ENCODE measurements at places on chromosomes 1 and 21. TPM values are rescaled to one million over a fixed set of nuclear protein-coding genes. Genes with fewer than 3 reads are reported as not detected.
A peak's percentile ranks its signal among the peaks of the same experiment; 100 is the strongest.

Gene FMO4
- total RNA-seq = 1.5 TPM

DNA sequence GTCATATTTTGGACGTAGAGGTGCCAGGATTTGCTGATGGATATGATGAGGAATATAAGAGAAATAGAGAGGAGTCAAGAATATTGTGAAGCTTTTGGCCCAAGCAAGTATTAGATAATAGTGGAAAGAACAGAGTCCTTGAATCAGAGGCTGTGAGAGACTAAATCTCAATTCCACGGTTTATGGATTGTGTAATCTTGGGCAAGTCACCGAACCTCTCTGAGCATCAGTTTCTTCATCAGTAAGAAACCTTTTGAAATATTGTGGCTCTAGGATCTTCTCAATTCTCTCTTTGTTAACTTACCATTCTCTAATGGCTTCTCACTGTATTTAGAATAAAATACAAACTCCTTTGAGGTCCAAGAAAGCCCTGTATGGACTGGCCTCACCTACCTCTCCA, 77.6 kb downstream of the RPS6KA1 start:
- DNase-seq = no peak

DNA sequence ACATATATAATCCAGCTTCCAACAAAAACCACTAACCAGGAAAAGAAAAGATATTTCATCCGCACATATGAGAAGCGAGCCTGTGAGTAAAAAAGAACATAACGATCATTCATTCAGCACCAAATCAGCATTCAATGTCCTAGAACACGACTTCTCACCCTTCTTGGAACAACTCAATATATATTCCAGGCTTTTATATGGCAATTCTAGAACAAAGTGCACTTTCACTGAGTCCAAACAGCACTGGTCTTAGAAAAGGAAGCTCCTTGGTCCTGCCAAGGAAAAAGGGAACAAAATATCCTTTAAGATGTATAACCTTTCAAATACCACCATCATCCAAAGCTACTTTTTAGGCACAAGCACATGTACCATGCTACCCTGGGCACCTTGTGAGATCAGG, 44.5 kb downstream of the RPL5 start:
- no peak for DNase-seq

GRCh38 chr1:10459184-10459583, 9.4 kb downstream of the CORT start:
- DNase-seq = no peak

GRCh38 chr1:81808760-81809159, 8.0 kb downstream of the ADGRL2 start:
- DNase-seq = no peak

GRCh38 chr1:87791931-87792740, 463.5 kb downstream of the LMO4 start:
- no peak for DNase-seq

Gene FAM177B
- 0.20 TPM for total RNA-seq

DNA sequence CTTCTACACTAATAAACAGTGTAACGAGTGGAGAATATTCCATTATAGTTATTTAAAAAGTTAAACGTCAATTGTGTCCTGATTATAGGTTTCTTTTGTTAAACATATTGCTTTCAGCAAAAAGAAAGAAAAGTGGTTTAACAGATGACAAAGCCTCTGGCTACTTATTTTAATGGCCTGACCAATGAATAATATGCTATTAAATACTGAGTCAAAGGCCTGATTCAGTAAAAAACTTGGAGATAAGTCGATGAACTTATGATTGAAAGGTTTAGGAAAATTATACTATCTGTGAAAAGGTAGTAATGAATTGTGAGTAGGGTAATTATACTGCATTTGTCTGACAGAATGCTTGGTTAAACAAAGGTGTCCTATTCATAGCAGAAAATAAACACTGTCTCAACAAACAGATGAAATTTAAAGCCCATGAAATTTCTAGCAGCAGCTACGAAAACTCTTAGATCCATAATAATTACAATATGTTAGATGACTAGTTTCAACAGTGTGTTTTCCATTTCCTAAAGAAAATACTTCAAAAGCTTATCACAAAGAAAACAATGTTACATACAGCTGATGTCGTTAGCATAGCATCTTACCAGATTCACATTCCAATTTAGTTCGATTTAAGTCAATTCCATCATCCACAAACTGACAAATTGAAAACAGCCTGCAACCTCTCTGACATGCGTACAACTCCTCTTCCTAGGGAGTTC, 6.2 kb downstream of the TMEM59 start:
- DNase-seq = no peak

- no peak for DNase-seq
Measured at GRCh38 chr1:51551081-51551480, 32.0 kb upstream of the EPS15 start.

GRCh38 chr1:211938561-211938997, 96.8 kb downstream of the INTS7 start:
- DNase-seq = no peak

Gene SLC25A44
- total RNA-seq = 7.8 TPM

Gene CYP4A11
- 0.26 TPM for total RNA-seq

DNA sequence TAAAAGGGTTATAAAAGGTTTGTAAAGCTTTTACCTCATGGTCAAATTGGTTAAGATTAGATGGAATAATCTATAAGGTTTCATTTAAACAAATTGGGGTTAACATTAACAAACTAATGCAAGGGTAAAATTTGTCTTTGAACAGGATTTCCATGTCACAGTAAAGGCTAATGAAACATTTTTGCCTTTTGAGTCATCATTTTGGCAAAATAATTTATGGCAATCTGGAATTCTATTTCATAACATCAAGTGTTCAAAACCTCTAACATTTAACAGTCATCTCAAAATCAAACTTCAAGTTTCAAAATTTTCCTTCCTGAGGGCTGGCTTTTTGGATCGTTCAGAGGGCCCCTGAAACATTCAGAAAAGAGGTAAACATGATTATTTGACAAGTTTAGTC, 6.6 kb upstream of the CD46 start:
- no peak for DNase-seq

Gene RGS13
- total RNA-seq = 0.21 TPM

GRCh38 chr21:39451332-39452206, at the start of gene SH3BGR:
Gene SH3BGR, plus strand, starts transcription at chr21:39451970. Its CDS starts 127 bp downstream, at chr21:39452097.
- peak; percentile 88 for DNase-seq

Gene OR6K3
- not detected for total RNA-seq

Gene AVPR1B
- total RNA-seq = 0.20 TPM

Gene TMEM222
- total RNA-seq = 13.8 TPM

GRCh38 chr1:119687434-119688079, 24.2 kb upstream of the PHGDH start:
- no peak for DNase-seq

DNA sequence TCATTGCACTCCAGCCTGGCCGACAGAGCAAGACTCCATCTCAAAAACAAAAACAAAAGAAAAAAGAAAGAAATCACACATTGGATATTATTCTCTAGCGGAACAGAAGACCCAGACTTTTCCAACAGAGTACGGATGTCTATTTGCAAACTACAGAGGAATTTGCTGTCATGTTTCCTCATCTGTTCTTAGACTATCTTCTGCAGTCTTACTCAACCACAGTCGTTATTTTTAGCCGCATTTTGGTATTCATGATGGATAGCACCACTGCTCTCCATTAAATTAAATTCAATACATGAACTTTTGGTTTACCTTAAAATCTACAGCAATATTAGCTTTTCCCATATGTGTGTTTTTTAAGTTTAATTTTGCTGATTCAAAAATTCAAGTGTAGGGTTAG, 14.2 kb upstream of the HEATR1 start:
- no peak for DNase-seq

- DNase-seq = no peak
Measured at GRCh38 chr1:61979729-61980128, 214.9 kb upstream of the L1TD1 start.

DNA sequence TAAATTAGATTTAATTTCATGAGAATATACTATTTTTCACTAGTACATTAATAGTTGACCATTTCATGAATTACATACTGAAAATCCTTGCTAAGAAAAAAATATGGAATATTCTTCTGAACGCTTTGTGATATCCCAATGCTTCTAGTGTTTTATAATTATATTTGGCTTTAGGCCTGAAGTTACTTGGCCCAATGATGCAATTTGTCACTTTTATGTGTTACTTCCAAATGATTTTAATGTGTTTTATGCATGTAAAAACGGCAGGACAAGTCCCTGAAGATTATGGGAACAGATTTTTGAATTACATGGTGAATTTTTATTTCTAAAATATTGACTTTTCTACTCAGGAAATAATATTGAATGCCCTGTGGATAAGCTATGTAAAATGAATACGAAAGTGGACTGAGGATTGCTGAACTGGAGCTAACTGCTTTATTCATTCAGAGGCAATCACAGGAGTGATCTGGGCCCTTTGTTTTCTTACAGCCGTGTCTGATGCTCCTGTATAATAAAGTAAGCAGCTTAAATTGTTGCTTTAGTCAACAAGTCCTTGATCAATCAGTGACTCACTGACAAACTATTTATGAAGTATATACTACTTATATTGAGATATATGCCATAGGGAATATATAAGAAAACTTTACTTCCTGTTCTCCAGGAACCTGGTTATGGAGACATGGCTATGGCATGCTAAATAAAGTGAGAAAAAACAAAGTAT, 543.0 kb upstream of the RGS18 start:
- DNase-seq = no peak

Gene TTC22
- 8.6 TPM for total RNA-seq

- no peak for DNase-seq
Measured at GRCh38 chr1:182687361-182687760, 3.0 kb upstream of the RGS8 start.

GRCh38 chr1:2127187-2128145, 67.1 kb downstream of the FAAP20 start:
- DNase-seq = no peak

GRCh38 chr1:100955322-100955721, 59.4 kb downstream of the SLC30A7 start:
- DNase-seq = no peak

- no peak for DNase-seq
Measured at GRCh38 chr21:45318146-45318555, 30.5 kb upstream of the POFUT2 start.

- DNase-seq = no peak
Measured at GRCh38 chr1:110465038-110465813, 14.3 kb downstream of the PROK1 start.

DNA sequence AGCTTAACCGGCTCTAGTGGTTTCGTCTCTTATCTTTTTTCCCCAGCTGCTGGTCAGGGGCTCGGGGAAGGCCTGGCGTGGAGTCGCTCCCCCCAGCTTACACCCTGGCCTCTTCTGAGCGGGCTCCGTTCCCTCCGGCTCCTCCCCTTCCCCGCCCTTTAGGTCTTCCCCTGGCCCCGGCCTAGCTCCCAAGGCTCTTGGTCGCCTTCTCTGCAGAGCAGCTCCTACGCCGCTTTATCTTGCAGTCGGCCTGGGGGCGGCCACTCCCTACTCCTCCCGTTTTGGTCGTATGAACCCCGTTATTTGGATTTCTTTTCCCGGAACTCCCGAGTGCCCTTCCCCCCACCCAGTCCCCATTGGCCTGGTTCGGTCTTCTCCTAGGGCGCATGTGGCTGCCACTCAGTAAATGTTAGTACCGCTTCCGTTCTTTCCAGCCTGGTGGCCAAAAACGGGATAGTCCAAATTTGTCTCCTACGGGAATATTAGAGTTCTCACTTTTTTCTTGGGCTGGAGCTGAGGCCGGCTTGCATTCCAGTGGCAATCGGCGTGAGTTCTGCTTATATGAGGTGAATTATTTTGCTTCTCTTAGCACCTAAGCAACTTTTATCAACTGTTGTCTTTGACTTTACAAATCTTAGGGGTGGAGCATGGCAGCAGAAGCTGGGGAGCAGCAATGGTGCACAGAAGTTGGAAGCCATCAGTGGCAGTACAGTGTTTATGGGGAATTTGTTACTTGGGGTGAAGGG, 467 bp downstream of the THRAP3 start:
- DNase-seq = peak; percentile 90

GRCh38 chr1:63732666-63733065, 41.2 kb upstream of the ROR1 start:
- DNase-seq = no peak

GRCh38 chr1:21933397-21934248, 3.5 kb downstream of the HSPG2 start:
- no peak for DNase-seq

DNA sequence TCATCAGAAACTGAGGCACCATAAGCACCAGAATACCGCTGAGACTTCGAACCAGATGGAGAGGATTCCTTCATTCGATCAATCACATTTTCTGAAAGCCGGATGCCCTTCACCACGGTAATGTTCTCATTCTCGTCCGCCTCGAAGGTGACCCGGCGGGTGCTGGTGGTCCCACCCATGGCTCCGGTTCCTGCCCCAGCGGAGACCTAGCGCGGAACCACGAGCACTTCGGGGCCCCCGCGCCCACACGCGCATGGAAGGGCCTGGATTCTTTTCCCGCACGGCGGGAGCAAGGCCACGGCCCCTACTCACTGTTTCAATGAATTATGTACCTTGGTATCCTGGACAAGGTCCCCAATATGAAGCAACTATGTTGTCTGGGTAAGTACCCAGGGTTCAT, 33.1 kb upstream of the WDTC1 start:
- DNase-seq = no peak

Measured in pancreas (tissue), 10 donors.